ENCODE measurements at places on chromosomes 2 and 18.

DNA sequence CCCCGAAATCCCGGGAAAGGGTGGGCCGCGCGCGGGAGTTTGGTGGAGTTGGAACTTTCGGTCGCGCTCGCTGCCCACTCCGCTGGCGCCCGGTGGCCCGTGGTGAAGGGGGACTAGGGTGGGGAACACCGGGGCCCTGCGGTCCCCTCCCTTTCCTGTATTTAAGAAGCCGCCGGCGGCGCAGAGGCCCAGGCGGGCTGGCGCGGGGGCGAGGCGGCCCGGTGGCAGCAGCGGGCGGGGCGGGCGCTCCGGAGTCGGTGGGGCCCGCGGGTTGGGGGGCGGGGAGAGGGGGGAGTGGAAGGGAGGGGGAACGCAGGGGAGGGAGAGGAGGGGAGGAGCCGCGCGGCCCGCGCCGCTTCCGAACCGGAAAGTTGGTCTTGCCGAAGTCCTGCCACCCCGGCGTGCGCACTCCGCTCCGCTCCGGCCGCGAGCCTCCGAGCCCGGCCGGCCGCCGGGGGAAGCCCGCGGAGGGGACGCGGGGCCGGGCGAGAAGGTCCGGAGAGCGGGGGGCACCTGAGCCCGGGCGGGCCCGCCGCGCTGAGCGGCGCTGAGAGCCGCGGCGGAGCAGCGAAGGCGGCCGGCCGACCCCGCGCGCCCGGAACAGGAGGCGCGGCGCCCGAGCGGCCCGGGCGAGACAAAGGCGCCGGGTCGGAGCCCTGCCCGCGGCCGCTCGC is 425 bp upstream of the SALL3 start:
- no peak for DNase-seq

DNA sequence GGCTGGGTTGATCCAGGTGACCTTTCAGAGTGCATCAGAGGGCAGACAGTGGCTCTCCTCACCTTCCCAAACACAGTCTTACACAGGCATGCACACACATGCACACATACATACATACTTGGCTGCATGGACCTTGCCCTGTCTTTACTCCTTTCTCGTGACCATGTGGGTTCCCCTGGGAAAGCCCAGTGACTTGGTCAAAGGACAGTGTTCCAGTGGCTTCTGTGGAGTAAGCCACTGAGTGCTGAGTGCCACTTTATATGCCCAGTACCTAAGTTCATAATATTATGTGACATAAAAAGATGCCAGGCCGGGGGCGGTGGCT is 249.4 kb downstream of the MYCN start:
- DNase-seq, result no peak

GRCh38 chr2:71928734-71929481 is 218.8 kb downstream of the CYP26B1 start:
- no peak for DNase-seq

GRCh38 chr2:235026649-235027557 is 75.1 kb downstream of the SH3BP4 start:
- no peak for DNase-seq

DNA sequence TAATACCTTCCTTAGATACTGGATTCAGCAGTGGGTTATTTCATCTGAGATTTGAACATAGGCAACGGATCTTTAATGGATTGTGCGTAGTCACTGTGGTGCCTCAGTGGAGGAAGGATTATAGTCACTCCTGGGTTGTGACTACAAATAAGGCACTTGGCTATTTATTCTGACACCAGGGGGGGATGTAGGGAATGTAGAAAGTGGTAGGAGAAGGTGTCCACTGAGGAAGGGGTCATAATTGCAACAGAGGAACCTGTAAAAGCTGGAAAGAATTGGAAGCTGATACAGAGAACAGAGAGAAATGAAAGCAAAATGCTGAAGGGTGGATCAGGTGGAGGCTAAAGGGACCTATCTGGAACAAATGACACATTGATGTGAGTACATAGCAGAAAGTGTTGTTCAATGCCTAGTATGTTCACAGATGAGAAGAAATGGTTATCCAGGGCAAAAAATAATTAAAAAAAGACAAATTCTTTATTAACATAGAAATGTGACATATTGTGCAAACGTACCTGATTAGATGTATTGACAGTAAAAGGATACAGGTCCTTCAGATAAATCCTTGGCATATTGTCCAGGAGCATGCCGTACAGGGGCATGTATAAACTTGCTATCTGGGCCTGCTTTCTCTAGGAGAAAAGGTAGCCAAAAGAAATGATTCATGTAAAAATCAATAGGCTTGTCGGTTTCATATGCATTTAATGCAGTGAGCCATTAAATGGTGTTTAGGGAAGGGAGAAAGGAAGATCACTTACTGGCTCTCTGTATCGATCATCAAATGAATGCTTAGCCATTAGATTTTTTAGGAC is 91.2 kb upstream of the CCDC195 start:
- DNase-seq, result no peak

GRCh38 chr2:177243476-177243875 is 21.1 kb downstream of the NFE2L2 start:
- no peak for DNase-seq

DNA sequence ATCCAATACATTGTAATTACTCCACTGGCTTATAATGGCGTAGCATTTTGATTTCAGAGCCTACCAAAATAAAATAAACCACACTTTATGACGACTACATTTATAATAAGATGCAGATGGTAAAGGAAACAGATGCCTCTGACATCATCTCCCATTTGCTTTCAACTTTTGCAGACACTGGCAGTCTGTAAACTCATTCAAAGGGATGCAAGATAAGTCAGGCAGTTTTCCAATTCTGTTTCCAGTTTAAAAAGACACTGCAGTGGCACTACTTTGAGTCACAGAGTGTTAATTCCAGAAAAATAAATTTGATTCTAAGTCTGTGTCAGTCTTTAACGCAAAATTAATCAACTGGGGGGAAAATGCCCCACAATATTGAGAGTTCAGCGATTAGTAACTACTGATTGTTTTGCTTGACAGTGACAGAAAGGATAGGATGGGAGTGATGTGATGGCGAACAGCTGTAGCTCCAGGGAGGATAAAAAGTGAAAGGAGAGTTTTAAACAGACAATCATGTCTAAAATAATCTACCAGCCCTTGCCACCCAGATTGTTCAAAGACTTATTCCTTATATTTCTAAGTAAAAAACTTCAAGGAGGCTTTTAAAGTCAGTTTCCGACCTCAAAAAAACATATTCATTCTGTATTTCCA is 6.7 kb downstream of the DSEL start:
- DNase-seq, result no peak

DNA sequence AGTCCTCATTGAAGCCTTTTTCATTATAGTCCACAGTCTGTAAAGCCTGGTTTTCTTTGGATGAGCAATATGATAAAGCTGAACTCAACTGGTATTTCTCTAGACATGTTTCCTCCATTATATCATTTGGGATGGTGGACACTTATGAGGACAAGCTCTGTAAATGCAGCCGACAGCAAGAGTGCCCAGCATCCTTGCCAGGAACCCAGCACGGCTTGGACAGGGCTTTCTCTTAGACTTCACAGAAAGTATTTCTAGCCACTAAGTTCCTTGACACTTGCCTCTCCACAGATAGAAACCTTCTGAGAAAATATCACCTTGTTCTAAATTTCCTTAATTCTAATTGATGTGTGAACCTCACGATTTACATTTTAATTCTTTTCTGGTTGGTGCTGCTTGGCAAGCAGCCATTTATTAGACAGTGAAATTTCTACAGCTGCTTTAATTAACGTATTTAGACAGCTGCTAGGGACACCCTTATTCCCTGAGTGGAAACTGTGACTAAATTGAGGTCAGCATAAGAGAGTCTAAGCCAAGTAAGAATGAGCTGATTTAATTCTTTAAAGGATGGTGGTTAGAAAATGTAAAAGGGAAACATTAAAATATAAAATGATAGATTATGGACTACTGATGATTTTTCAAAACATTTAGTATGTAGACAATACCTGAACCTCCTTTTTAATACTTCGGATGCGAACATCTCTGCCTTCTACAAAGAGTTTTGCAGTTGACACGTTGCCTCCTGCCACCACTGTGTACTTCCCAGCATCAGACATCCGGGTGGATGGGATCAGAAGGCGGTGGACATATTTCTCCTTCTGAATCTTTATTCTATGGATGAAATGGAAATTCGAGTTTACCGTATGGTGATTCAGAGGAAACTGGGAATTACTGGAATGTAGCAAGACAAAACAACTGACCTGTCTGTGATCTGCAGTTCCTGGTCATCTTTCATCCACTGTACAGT is 39.8 kb downstream of the TTN start:
- no peak for DNase-seq

DNA sequence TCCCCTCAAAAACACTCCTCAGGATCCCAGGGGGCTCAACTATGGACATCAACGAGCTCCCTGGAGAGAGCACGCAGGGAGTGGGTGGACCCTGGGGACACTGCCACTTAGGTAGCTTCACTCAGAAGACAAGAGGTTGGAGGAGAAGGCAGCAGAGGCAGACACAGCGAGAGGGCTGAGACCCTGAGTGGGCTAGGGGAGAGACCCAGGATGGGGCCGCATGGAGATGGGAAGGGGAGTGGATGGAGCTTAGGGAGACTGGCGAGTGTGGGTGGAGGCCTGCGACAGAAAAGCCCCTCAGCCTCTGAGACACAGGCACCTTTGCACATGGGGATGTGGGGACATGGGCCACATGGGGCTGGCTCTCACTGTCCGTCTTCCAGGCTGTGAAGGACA is 70.9 kb downstream of the ASB1 start:
- DNase-seq, result no peak

DNA sequence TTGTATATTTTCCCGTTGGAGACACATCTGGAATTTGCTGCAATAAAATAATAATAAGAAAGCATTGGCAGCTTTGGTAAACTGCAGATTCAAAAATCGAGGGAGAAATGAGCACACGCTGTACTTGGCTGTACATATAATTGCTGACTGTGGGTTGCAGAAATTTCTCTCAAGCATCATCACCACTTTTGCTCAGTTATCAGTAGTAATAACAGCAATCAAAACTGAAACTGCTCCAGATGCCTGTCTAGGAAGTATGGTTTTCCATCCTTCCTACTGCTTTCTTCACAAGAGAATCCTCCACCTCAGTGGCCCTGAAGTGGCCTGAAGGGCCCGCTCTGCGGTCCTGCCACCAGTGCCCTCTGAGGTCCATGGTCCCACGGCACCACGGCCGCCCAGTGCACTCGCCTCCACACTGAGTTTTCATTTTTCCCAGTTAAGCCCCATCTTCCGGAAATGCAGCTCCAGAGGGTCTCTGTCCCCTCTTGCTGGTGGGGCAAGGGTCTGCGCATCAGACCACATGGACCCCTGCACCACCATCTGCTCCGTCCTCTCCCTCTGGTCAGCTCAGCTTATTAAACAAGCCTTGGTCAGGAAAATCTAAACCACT is 3.9 kb downstream of the DUSP28 start:
- DNase-seq, result no peak

GRCh38 chr2:240455647-240456446 is 20.4 kb downstream of the GPC1 start:
- no peak for DNase-seq

GRCh38 chr2:62034715-62035114 is 129.2 kb downstream of the COMMD1 start:
- no peak for DNase-seq

DNA sequence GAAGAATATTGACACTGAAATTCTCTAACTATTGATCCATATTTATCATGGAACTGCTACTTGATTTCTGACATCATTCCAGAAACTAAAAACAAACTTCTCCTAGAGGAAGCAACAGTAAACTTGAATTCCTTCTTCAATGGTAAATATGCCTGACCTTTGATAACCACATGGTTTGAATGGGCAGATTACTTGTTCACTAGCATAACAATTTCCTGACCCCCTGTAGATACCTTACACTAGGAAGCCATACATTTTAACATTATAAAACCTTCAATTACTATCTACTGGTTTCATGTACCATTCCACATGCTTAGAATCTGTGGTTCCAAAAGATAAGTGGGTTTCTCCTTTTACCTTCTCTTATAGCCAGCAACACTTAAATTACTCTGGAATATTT is 36.5 kb upstream of the DSG1 start:
- no peak for DNase-seq

GRCh38 chr18:59658941-59659340 is 38.3 kb downstream of the CCBE1 start:
- no peak for DNase-seq

DNA sequence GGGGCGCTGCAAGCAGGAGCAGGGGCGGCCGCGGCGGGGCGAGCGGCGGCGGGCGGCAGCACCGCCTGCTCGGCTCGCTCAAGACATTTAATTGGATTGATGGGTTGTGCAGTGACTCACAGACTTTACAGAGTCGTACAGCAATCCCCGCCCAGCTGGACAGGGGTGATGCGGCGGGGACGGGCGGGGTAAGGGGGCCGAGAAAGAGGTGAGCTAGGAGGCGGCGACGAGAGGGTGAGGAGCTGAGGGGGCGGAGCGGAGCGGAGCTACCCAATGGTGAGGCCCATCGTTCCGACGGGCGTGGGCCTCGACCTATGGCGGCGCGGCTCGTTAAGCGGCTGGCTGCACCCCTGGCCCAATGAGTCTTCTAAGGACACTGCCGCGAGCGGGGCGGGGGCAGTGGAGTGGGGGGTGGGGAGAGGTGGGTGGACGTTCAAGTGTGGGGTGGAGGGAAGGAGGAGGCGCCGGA is 97.1 kb upstream of the SERTAD2 start:
- DNase-seq, result peak; percentile 98

DNA sequence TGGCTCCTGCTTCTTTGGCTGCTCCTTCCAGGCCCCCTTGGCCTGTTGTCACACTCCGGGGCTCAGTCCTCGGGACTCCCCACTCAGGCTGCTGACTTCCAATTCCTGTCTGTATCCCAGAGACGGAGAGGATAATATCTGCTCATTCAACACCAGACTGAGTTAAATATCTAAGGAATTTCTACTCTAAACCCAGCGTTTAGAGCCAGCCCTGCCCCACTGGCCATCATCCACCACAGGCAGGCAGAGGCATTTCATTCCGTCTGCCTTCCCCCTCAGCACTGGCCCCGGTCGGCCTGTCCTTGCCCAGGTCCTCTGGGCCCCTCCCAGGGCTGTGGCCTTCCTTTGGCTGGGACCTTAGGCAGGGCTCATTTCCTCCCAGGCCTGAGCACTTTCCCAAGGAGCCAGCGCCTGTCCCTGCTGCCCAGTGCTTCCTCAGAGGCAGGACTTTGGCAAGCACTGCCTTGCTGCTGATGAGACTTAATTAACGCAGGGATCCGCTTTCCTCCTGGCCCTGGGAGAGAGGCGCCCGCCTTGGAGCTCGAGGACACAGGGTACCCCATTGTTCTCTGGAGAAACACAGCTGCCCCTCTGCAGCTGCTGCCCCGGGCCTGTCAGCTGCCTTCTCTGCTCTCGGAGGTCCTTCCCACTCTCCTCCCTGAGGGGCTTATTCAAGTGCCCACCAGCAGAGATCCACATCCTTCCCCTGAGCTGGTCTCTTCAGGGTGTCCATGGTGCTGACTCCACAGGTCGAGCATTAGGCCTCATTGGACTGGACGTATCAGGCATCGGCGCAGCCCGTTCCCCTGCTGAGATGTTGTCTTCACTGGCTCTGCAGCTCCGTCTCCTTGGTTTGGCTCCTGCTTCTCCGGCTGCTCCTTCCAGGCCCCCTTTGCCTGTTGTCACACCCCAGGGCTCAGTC is 42.8 kb downstream of the ATOH8 start:
- no peak for DNase-seq
